Skin of body (tissue), 3 donors: ENCODE measurements at places on chromosomes 6 and 20.
A peak's percentile ranks its signal among the peaks of the same experiment; 100 is the strongest.

DNA sequence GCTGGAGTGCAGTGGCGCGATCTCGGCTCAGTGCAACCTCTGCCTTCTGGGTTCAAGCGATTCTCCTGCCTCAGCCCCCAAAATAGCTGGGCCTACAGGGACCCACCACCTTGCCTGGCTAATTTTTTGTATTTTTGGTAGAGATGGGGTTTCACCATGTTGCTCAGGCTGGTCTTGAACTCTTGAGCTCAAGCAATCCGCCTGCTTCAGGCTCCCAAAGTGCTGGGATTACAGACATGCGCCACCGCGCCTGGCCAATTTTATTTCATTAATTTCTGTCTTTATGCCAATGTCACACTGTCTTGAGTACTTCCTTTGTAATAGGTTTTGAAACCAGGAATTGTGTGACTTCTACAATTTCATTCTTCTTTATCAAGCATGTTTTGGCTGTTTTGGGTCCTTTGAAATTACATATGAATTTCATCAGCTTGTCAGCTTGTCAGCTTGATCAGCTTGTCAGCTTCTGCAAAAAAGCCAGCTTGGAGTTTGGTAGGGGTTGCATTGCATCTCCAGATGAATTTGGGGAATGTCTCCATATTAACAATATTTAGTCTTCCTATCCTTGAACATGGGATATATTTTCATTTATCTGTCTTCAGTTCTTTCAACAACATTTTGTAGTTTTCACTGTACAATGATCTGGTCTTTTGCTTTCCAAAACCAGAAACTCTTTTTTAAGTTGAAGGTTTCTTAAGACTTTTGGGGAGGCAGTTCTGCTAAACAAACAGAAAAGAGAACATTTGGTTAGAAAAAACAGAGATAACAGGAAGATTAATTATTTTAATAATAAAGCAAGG is 20.8 kb downstream of the ZFAND3 start:
- DNase-seq: no peak

DNA sequence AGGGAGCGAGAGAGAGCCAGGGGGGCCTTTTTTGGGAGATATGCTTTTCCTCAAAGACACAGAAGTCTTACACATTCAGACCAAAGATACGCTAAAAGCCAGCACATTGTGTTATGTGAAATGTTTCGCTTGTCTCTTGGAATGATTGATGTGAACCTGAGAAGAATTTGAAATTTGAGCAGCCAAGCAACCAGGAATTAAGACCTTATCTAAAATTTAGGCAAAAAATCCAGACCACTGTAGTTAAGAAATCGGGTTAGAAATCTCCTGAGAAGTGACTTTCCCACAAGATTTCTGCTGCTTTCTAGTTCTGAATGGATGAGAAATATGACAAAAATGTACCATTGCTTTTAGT is 223.2 kb upstream of the GMDS start:
- no peak for DNase-seq

- DNase-seq: no peak
Measured at GRCh38 chr6:45184937-45185336, 143.2 kb upstream of the RUNX2 start.

DNA sequence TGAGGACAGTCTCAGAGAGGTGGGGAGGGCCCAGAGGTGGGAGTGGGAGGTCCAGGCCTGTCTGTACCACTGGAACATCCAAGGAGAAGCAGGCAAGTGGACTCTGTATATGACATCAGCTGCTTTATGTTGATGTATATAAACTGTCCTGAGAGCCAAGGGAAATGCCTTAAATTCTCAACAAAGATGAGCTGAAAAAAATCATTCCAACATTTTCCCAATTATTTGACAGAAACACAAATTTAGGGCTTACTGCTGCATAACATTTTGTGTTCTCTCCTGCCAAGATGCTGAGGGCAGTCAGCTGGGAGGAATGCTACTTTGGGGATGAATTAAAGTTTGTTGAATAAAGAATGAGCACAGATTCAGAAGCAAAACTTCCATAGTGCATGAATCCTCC is 52.8 kb downstream of the FOXC1 start:
- peak; percentile 46 for DNase-seq

GRCh38 chr20:52438326-52438963 is 246.9 kb upstream of the ZFP64 start:
- DNase-seq: no peak

GRCh38 chr6:128491100-128491581 is 29.3 kb downstream of the PTPRK start:
- no peak for DNase-seq

GRCh38 chr6:5425267-5425666 is 164.0 kb downstream of the FARS2 start:
- DNase-seq: no peak

GRCh38 chr6:110876806-110877564 is 2.4 kb downstream of the AMD1 start:
- no peak for DNase-seq

DNA sequence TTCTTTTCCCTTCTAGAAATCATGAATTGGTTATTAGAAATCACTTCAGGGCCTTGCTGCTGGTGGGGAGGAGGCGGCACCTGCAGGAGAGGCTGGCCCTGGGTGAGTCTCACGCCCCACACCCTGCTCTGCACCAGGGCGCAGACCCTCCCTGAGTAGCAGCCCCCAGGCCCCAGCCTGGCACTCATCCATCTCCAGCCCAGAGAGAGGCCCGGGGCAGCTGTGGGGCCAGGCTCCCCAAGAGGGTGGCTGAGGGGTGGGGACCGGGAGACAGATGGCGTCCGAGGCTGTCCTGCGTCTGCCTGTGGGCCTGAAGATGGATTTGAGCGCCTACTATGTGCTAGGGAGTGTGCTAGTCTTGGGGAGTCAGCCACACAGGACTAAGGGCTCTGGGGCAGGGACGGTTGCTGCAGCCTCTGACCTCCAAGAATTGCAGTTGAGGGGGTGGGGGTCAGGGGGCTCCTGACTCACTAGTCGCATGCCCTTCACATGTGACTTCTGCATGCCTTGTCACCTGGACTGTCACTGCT is 59.6 kb upstream of the GATA5 start:
- no peak for DNase-seq

DNA sequence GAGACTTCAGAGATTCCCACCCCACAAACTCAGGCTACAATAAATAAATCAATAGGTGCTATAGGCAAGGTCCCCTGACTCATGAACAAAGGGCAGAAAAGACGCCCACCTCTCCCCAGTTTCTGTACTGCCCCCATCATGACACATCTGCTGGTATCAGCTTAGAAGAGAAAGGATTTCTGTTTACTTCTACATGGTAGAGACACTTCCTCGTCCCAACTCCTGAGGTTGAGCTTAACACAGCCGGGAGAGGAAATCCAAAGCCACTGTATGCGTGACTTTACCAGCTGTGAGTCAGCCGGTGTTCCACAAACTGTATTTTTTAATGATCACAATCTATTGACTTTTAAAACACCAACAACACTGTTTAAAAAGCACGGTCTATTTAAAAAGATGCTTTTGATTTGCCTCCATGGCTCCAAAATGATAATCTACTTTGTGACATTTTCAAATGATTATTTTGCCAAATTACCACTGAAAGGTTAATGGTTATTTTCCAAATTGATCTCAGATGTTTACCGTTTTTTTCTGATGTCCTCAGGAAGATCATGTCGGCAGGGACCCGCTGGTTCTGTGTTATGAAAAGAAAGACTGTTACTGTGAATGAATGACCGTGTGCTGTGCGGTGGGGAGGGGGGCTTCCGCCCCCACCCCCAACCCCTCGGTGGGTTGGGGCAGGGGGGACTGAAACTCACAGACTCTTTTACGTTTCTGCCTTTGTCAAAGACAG is 72.5 kb downstream of the ATP9A start:
- DNase-seq: peak; percentile 49

GRCh38 chr6:71420095-71420692 is 131.6 kb downstream of the OGFRL1 start:
- peak; percentile 12 for DNase-seq

- DNase-seq: no peak
Measured at GRCh38 chr6:140636271-140636907, 1261.9 kb upstream of the CITED2 start.

DNA sequence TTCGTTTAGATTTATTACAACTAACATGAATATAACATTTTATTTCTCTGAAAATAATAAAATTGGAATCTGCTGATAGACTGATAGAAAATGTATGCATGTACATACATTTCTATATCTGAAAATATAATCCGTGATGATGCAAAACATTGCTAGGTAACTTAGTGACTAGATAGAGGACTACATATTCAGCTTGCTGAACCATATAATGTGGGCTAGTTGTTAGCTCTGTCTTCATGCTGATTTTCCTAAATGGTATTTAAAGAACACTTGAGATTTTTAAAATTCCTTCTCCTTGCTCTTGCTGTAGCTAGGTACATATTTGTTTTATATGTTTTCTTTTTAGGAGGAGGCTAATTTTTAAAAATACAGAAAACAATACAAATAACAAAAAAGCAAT is 38.4 kb upstream of the TAGAP start:
- DNase-seq: no peak

GRCh38 chr6:67016921-67017460 is 1310.0 kb upstream of the EYS start:
- peak; percentile 2 for DNase-seq

DNA sequence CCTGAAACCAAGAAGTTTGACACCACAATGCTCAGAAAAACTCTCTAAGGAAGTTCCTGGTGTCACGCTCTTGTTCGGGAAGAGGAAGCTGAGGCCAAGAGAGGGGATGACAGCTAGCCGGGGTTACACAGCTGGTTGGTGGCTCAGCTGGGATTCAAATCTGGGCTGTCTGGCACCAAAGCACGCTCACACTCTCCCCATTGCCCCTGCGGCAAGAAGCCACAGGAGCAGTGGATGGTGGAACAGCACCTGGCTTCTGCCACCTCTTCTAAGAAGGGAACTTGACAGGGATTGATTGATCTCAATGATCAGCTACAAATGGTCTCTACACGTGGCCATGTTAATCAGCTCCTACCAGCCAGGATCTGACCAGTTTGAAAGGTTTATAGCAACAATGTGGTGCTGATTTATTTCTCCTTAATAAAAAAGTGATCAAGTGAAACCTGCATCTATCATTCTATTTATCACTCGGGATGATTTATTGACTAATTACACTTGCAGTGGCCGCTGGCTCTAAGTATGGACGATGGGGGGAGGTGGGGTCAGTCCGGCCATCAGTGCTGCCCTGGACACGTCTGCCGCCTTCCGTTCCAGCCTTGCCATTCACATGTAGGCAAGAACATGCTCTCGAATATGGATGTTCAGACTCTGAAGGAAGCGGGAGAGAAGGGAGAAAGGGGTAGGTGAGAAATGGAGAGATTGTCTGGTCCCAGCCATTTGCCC is 71.9 kb upstream of the TOP1 start:
- peak; percentile 5 for DNase-seq

GRCh38 chr6:139981768-139982181 is 607.3 kb upstream of the CITED2 start:
- peak; percentile 80 for DNase-seq

DNA sequence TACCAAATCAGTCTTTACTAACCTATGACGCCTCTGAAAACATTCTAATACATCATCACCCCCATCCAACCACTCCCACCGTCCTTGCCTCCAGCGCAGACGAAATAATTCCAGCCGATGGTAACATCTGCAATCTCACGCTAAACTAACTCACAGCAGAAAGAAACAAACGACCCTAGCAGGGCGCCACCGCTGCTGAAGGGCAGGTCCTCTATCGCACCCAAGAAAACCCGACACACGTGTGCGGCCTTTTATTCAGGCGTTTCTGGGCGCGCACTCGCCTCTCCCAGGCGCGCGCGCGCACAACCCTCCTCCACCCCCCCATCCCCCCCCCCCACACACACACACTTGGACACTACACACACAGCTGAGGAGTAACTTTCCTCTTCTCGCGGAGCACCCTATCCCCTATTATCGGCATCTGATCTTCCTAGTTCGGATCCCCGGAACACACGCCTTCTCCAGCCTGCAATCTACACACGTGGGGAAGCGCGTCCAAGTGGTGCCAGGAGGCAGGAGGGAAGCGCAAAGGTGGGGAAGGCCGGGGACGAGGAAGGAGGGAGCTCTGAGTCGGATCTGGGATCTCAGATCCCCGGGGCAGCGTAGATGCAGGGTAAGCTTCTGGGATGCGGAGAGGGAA is 1.4 kb downstream of the GFOD1 start:
- DNase-seq: peak; percentile 16

GRCh38 chr6:135145063-135145800 is 35.9 kb upstream of the MYB start:
- no peak for DNase-seq

GRCh38 chr6:127077886-127078285 is 40.6 kb upstream of the RSPO3 start:
- DNase-seq: no peak

DNA sequence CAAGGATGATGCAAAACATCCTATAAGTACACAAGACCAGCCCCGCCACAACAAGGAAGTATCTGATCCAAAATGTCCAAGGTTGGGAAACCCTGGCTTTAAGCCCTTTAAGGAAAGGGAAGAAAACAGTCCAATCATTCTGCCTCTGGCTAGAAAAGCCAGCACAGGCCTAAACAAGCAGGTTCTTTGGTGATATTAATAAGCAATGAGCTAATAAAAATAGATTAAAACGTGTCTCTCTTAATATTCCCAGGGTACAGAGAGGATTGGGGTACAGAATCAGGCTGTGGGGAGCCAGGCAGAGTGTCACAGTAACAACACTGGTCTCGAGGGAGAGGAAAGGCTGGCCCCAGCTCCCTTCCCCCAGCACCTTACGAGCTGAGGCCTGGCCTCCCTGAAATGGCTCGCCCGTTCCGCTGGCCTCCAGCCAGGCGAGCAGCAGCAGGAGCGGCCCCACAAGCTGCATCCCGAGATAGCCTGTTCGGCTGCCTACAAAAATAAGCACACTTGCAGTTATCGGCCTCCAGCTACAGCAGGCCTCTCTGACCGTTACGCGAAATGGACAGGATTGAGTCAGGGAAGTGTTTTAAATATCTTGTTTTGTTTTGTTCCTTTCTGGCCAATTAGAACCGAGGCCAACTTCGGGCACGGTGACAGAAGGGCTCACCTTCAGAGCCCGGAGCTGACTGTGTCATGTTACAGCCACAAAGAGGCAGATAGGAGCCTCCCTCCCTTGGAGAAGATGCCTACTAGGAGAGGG is 4.0 kb upstream of the ZMYND8 start:
- DNase-seq: peak; percentile 42
